ENCODE measurements at places on chromosomes 3 and 15.

- no peak for DNase-seq
Measured at GRCh38 chr3:184954251-184954650, 142.3 kb downstream of the VPS8 start.

DNA sequence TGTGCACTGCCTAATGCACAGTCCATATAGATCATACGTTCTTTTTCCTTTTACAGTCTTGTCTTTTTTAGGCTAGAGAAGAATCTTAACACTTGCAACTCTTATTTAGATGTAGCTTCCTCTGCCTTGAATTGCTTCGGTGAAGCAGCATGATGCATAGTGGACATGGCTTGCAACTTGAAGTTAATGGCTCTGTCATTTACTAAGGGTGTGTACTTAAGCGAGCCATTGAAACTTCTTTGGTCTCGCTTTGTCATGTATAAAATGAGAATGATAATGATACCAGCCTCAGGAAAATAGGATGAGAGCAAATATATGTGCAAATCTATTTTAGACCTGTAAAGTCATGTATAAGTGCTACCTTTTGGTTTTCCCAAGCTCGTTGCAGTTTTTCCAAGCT, 147.4 kb downstream of the GHSR start:
- no peak for DNase-seq

GRCh38 chr3:12868039-12869034, 27.0 kb upstream of the RPL32 start:
- DNase-seq: peak; percentile 66

- DNase-seq: no peak
Measured at GRCh38 chr15:63663906-63664305, 66.7 kb downstream of the FBXL22 start.

GRCh38 chr3:105960381-105960780, 91.6 kb upstream of the CBLB start:
- no peak for DNase-seq
